ENCODE measurements at places on chromosomes 6 and 20.

- no peak for DNase-seq
These were observed 34.0 kb upstream of the NUP153 start for GRCh38 chr6:17740559-17741220.

- DNase-seq, result no peak
These were observed 27.1 kb downstream of the RAB44 start for GRCh38 chr6:36724514-36725390.

DNA sequence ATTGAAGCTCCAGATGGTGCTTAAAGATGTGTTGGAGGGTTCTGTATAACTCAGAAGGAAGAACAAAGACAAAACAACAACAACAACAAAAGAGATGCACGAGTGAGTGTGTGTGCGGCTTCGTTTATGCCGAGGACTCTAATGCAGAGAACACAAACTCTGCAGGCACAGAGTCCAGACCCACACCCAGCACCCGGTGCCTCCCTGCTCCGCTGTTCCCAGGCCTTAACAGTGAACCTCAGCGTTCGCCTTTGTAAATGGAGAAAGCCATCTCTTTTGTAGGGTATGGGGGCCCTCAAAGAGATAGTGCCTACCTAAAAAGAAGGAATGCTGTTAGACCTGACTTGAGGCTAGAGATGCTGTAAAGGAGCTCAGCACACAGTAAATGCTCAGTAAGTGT, 243.3 kb downstream of the ERMARD start:
- DNase-seq, result no peak

DNA sequence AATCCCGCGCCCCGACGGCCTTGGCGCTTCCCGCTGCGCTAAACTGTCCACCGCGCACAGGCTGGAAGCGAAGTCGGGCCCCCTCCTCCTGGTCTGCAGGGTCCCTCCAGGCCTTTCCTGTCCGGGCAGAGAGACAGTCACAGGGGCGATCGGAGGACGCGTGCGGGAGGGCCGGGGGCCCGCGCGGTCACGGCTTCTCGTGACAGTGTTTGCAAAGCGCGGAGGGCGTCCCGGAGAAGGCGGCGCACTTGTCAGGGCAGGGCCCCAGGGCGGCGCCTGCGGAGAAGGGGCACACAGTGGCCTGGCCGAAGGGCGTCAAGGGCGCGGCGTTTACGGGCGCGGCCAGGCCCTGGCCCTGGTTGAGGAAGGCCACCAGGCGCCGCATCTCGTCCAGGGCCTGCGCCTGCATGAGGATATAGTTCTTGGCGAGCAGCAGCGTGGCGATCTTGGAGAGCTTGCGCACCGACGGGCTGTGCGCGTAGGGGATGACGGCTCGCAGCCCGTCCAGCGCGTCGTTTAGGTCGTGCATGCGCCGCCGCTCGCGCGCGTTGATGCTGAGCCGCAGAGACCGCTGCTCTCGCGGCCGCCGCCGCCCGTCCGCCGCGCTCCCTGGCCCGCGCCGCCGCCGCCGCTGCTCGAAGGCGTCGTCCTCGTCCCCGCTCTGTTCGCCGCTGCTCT, 763 bp downstream of the BHLHE23 start:
- no peak for DNase-seq

DNA sequence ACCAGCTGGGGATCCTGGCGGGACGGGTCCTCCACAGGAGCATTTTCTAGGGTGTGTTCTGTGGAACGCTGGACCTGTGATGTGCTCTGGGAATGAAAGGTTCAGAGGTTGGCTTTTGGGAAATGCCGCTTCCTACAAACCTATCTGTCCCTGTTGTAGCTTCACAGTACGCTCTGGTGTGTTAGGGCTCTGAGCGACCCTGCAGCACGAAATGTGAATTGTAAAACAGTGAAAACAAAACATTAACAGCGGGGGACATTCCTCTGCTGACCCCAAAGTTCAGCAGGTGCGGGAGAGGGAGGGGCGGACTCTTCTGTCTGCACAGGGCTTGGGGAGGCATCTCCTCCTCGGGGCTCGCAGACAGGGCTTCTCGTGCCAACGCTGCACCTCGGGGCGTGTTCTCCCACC, 155.9 kb downstream of the NRN1 start:
- no peak for DNase-seq

DNA sequence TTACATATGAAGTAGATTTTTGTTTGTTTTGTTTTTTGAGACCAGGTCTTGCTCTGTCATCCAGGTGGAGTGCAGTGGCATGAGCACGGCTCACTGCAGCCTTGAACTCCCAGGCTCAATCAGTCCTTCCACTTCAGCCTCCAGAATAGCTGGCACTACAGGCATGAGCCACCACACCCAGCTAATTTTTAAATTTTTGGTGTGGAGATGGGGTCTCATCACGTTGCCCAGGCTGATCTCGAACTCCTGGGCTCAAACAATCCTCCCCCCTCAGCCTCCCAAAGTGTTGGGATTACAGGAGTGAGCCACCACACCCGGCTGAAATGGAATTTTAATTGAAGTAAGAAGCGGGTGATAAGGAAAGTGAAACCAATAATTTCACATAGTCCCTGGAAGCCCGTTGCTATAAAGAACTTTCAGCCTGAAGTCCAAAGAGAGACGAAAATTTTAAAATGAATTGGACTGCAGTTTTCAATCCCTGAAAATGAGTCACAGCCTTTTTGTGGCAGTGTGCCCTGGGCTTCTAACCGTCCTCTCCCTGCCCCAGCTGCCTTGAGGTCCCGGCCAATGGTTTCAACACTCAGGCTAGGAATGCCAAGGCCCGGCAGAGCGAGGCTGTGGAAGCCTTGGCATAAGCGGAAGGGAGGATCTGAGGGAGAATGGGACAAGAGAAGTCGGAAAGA, 757 bp downstream of the RAET1E start:
- DNase-seq, result peak; percentile 96
